ENCODE measurements at places on chromosomes 4 and X.

DNA sequence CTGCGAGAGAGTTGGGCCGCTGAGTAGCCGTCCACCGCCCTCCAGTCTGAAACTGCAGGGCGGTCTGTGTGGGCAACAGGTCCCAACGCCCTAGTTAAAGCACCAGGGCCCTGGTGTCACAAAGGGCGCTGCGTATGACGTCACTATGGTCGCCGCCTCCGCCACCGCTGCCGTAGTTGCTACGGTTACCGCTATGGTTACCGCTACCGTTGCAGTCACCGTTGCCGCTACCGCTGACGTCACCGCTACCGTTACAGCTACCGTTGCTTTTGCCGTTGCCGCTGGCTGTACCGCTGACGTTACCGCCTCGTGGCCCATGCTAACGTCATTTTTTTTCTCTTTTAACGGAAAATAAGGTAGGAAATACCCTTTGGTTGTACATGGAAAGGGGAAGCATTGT lies at the start of gene PPP1R2C:
PPP1R2C (minus strand) TSS at position 68 of the 400 bp plus-strand sequence. CDS start 84 bp downstream, outside the sequence.
- no peak for DNase-seq

DNA sequence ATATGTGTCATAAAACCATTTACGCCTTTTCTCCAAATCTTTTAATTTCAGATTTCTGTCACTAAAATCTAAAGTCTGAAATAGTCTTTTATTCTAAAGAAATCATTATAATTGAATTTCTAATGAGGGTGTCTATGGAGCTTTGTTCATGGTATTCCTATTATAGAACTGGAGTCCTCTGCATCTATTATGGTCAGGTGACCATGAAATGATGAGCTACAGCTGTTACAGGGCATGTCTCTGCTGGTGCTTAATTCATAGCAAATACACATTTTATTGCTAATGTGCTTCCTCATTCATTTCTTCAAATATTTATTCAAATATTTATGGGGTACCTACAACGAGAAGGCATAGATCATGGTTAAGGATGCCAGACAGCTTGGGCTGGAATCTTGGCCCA lies 126.1 kb downstream of the NAA11 start:
- DNase-seq, result no peak

DNA sequence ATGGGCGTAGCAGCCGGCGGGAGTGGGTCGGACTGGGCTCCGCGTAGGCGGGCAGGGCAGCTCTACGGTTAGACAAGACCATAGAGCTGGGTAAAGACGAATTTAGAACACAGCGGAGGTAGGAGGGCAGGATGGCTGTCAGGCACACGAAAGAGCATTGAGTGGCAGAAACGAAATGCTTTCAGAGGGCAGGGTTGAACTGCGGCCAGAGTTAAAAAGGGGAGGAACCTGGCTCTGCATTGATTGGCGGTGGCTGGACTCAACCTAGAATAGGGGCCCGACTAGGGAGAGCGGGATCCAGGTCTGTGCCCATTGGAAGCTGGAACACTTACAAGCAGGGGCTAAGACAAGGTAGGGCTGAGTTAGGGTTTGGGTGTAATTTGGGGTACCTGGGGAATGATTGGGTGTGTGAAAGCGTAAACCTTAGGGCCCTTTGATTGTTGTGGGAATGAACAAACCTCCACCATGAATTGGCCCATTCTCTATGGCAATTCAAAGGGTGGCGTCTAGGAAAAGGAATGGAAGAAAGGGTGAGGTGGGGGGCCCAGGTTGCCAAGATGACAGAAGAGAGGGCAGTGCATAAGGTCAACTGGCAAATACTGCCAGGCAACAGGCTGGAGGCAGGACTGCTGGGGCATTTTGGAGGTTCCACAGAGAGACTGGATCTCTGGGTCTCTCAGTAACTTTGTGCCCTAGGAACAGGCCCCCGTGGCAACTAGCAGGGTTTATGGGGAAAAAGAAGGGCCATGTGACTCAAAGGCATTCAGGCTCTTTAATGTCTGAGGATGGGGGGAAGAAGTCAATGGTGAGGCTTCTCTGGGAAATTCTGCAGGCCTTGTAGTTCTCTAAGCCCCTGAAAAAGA lies 911 bp upstream of the ELK1 start:
- no peak for DNase-seq

DNA sequence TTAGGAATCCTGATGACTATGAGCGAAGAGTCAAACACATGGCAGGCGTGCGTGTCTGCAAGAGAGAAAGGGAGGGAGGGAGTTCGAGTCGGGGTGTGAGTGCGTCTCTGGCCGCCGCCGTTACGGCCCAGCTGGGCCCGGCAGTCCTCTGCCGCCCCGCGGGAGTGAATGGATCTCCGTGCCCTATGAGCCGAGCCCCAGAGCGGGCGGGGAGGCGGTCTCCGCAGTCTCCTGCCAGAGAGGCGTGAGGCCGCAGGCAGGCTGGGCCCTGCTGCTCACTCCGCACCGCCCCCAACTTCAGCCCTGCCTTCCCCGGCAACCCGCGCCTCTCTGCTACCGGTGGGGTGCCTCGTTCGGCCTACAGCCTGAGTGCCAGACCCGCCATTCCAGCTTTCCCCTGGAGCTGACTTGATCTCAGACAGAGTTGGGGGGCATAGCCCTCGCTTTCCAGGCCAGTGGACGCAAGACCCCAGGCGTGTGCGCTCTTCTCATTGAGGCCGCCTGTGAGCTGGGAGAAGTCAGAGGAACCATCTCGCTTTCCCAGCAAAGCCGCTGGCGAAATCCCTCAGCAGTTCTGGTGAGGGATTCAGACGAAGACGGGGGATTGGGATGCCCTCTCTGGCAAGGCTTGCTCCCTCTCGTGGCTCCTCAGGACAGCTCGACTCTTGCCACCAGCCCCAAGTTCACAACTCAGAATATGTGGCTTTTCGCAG lies 1.4 kb downstream of the SLC16A2 start:
- no peak for DNase-seq

DNA sequence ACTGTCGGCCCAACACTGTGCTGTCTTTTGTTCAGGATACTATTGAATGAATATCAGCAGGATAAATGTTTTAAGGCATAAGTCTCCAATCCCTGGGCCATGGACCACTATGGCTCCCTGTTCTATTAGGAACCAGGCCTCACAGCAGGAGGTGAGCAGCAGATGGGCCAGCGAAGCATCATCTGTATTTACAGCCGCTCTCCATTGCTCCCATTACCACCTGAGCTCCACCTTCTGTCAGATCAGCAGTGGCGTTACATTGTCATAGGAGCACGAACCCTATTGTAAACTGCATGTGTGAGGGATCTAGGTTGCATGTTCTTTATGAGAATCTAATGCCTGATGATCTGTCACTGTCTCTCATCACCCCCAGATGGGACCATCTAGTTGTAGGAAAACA lies 3.7 kb upstream of the APLN start:
- no peak for DNase-seq

DNA sequence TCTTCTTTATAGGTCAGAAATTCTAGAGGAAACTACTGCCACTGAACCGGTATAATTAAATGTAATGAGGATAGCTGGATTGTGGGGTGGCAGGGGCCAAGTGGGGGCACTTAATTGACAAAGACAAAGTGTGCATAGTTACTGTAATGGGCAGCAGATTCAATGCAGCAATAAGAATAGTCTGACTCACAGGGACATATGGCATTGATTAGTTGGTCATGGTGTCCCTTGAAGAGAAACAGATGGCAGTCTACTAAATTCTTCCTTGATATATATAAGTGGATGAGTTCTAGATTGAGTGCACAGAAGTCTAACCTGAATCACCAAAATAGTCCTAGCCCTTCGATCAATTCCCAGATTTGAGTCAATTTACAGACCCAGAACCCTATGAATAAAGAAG lies 31.6 kb downstream of the ETDC start:
- DNase-seq, result no peak

DNA sequence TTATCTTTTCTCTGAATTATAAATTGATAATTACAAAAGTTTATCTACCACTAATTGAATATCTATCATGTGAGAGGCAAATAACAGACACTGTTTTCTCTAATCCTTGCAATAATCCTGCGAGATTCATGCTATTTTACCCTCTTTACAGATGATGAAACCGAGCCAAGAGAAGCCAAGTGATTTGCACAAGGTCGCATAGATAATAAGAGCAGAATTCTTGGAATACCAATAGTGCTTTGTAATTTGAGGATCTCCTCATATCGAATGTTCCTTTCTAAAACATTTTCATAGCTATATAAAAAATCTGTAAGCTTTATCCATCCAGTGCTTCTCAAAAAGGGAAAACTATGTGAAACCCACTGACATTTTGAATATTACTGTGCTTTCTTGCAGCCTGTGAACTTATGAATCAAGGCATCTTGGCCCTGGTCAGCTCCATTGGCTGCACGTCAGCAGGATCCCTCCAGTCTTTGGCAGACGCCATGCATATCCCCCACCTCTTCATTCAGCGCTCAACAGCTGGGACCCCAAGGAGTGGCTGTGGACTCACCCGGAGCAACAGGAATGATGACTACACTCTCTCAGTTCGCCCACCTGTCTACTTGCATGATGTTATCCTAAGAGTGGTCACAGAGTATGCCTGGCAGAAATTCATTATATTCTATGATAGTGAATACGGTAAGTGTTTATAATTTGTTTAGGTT lies 743.8 kb upstream of the ATOH1 start:
- DNase-seq, result peak; percentile 1

GRCh38 chr4:99310389-99310788 lies 10.8 kb downstream of the ADH1B start:
- no peak for DNase-seq

DNA sequence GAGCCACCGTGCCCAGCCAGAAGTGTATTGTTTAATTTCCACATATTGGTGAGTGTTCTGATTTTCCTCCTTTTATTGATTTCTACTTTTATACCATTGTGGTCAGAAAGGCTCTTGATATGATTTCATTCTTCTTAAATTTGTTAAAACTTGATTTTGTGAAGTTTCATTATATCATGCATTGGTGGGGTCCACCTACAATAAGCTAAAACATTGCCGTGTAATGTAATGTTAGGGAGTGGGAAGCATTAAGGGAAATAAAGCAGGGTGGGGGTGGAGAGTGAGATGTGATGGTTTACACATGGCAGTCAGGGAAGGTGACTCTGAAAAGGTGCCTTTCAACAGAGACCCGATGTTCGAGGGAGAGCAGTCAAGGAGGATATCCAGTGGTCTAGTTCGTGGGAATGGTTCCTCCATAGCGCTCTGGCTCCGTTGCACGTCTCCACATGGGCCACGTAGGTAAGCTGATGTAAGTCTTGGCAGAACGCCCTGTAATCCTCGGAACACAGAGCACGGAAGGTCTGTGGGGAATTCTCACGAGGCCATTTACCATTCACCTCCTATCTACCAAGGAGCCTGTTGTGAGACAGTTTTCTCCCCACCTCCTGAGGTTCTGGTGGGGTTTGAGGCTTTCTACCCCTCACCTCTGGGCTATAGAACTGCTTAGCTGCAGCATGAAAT lies 7.7 kb upstream of the WDR13 start:
- DNase-seq, result no peak

DNA sequence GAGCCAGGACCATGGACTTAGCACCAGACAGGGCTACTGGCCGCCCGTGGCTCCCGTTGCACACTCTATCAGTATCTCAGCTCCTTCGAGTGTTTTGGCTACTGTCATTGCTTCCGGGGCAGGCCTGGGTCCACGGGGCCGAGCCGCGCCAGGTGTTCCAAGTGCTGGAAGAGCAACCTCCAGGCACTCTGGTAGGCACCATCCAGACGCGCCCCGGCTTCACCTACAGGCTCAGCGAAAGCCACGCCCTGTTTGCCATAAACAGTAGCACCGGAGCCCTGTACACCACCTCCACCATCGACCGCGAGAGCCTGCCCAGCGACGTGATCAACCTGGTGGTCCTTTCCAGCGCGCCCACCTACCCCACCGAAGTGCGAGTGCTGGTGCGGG lies 1.6 kb downstream of the FAT4 start:
- no peak for DNase-seq

GRCh38 chr4:6239968-6240367 lies 29.7 kb upstream of the WFS1 start:
- no peak for DNase-seq

GRCh38 chrX:37763400-37763799 lies 16.5 kb upstream of the CYBB start:
- DNase-seq, result no peak

DNA sequence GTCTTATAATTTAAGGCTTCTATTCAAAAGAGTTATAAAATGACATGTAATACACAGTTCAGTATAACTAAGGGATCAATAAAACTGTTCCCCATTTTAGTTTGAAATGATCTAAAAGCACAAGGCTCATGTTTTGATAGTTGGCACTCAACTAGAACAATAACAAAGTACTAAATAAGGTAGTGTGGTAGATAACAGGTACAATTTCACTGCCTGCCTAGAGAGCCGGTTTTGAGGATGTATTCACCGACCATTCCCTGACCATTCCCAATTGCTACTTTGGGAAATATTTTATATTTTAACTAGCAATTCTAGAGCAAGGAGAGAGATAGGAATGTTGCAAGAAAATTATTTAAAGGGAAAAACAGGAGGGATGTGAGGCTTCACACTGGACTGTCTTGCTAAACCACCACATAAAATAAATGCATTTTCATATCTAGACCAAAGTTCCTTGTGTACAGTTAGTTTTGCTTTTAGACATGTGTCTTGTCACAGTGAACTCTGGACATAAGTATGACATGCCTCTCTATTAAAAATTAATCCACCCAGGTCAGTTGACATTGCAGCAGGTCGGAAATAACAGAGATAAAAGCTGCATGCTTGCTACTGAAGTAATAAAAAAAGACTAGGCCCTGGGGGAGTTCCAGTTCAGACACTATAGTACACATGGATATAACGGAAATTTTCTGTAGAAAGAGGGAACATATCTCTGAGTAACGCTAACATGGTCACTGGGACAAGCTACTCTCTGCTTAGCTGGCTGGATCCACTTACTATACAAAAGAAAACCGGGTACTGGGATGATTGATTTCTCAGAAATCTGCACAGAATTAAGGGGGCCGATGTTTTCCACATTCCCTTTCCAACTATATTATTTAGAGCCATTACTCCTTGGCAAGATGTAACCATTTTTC lies 56.3 kb upstream of the NAP1L5 start:
- DNase-seq, result no peak

DNA sequence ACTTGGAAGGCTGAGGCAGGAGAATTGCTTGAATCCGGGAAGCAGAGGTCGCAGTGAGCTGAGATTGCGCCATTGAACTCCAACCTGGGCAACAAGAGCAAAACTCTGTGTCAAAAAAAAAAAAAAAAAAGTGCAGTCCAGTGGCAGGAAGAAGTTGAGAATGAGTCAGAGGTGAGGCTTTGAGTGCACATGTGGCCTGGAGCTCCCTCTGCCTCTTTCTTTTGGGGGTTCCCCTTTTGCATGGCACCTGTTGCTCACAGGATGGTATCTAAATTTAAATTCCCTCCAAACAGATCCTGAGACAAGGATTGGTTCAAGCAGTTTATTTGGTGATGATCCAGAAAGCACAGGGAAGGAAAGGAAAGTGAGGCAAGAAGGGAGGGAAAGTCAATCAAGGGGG lies 151.4 kb upstream of the STX18 start:
- no peak for DNase-seq
